Stimulated activated CD4-positive, alpha-beta T cell treated with anti-CD3 and anti-CD28 coated beads, Interleukin-4, amount 100 ng/mL, for 4 hours (primary cell): ENCODE measurements at places on chromosomes 1 and 21.

- no peak for DNase-seq
Measured at GRCh38 chr1:16886860-16887605, 8.7 kb upstream of the RNU1-2 start.

GRCh38 chr1:237737448-237737847 lies 153.3 kb downstream of the ZP4 start:
- DNase-seq = no peak

DNA sequence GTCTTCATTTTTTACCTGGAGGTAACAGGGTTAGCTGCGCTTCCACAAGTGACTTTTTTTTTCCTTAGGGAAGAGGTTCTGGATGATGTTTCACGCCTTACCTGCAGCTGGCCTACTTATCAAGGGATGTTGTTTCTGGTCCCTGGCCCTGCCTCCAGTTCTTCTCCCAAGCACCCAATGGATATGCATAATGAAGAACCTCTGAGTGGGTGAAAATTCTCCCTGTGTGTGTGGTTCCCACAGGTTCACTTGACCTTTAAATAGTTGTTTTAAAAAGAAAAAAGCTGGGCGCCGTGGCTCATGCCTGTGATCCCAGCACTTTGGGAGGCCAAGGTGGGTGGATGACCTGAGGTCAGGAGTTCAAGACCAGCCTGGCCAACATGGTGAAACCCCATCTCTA lies 31.8 kb upstream of the DPT start:
- no peak for DNase-seq

- no peak for DNase-seq
Measured at GRCh38 chr1:50978852-50979781, 9.1 kb downstream of the CDKN2C start.
